ENCODE measurements at places on chromosomes 4 and X.

- no peak for DNase-seq
Measured at GRCh38 chrX:45843518-45843917, 642.8 kb upstream of the DIPK2B start.

- no peak for DNase-seq
Measured at GRCh38 chrX:108165383-108166111, 74.0 kb downstream of the ATG4A start.

DNA sequence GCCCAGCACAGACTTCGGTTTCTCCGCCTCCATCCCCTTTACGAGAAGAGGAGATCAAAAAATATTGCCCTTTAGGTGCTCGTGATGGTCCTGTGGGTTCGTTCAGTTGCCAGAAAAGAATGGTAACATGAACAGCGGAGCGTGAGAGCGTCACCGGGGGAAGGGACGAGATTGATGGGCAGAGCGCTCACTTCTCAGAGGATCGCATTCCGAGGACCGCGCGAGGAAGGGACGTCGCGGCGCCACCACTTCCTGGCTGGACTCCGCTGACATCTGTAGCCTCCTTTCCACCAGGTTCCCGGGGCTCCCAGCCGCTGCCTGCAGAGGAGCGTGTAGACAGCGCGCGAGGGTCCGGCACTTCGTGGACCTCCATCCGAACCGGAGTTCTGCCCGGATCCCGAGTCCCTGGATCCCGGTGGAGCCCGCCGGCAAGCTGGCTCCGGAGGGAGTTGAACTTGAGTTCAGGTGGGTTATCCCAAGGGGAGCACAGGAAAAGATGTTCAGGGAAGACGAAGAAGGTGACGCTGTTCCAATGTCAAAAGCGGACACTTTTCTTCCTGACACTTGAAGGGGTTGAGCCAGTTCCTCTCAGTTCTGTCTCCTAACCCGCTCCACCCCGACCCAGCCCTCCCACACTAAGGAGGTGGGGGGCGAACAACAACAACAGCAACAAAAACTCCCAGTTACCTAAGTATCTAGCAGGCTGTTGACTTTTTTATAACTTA is 484 bp downstream of the GALNTL6 start:
- peak; percentile 37 for DNase-seq

DNA sequence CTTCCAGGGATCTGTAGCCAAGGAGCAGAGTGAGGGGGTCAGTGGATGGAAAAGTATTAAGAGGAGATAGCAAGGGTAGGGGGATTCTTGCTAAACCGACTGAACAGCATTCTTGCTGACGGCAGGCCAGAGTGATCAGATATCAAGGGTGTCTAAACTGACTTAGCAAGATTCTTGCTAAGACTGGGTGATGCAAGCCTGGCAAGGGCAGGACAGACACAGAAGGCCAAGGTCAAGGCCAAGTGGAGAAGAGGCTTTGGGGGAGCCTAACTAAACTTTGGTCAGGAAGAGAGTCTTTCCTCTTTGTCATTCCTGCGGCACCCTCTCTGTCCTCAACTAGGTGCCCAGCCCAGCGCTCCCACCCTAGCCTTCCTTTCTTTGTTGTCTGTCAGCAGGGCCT is 799 bp downstream of the XPNPEP2 start:
- DNase-seq = no peak

DNA sequence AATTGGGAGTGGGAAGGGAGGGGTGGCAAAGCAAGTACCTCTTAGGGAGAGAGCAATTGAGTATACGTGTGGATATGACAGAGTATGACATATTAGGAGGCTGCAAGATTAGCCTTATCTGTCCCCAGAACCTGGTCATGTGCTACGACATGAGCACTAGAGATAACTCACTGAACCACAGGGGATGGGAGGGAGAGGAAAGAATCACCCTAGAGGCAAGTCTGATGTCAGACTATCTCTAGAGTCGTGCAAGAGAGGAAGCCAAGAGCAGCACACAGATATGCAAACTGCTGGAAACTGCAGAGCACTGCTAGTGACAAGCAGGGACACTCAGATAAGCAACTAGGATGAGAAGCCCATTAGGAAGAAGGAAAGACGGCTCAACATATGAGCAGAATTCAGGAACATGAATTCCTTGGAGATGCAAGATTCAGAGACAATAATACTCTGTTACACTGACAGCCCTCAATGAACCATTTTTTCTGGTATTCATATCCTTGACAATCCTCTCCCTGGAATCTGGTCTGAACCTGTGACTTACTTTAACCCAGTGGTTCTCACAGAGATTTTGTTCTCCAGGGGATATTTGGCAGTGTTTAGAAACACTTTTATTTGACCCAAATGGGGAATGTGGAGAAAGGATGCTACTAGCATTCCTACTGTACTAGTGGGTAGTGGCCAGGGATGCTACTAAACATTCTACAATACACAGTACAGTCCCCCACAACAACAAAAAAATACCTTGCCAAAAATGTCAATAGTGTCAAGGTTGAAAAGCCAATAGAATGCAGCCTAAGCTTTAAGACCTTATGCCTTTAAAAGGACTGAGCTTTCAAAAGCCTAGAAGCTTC is 84.0 kb upstream of the BMP2K start:
- DNase-seq = no peak

- DNase-seq = no peak
Measured at GRCh38 chr4:10077076-10077475, 39.5 kb downstream of the WDR1 start.

GRCh38 chr4:142191901-142192300 is 555.5 kb downstream of the IL15 start:
- no peak for DNase-seq

- DNase-seq = no peak
Measured at GRCh38 chrX:132488180-132488705, 595 bp downstream of the MBNL3 start.

DNA sequence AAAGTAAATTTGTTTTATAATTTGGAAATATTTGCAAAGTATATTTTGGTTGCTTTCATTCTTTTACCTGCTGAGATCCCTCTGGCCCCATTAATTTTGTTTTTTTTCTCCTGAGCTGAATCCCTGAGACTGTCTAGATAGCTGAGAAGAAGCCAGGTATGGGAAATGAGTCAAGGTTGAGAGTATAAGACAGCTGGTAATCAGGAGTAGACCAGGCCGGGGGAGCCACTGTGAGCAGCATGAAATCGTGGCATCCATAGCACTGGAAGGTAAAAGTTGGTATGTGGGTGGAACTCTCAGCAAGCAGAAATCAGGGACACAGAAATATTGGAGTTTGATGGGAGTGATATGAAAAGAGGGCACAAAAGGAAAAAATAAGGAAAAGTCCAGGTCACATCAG is 164.5 kb downstream of the FHIP1A start:
- DNase-seq = no peak

GRCh38 chr4:44662623-44663005 is 11.2 kb upstream of the YIPF7 start:
- DNase-seq = no peak

DNA sequence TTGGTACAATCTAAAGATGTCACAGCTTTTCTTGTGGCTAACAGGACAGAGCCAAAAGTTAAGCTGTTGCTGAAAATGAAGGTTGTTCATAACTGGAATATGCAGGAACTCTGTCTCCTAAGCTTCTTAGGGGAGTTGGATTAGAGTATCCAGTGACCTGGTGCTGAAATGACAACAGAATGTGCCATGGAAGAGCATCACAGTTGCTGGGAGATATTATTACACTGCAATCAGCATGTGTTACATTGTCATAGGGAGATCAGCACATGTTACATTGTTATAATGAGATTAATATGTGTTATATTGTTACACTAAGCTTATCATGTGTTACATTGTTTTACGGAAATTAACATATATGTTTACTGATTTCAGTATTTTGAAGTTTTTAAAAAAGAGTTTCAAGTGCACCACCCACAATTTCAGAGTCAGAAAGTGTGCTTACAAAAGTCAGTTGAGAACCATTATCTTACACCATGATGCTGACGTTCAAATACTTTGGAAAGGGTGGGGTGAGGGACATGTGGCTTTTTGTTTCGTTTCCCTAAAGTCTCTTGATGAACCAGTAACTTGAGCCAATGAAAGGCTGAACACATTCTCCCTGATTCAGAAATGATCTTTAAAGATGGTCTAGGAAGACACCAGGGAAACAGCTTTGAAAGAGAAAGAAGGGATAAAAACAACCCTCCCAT is 113.4 kb downstream of the DRD5 start:
- DNase-seq = no peak

GRCh38 chr4:139658586-139659382 is 6.8 kb upstream of the MGST2 start:
- no peak for DNase-seq

DNA sequence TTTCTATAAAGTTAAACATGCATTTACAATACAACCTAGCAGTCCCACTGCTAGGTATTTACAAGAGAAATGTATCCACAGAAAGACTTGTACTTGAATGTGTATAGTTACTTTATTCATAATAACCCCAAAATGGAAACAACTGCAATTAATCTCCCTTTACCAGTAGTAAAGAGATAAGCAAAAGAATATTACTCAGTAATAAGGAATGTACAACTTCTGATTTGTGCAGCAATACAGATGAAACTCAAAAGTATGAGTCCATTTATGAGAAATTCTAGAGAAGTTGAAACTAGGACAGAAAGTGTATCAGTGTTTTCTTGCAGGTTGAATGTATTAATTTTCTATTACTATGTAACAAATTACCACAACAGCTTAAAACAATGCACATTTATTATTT is 15.2 kb downstream of the USP53 start:
- DNase-seq = no peak

GRCh38 chr4:85113706-85114105 is 147.2 kb upstream of the WDFY3 start:
- no peak for DNase-seq

DNA sequence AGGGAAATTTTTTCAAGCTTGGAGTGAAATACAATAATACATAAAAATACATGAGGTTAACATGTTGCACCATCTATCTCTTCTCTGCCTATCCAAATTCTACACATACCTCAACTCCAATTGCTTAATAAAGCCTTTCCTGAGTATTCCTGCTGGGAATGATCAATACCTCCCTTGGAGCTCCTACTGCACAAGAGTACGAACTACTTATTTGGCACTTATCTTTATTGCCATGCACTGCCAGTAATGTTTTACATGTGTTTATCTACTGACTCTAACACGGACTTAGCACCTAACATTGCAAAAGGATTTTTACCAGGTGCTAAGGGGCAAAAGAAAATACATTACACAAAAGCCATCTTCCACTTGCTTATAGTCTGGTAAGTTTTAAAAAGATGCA is 80.2 kb downstream of the ADGRA3 start:
- DNase-seq = no peak

DNA sequence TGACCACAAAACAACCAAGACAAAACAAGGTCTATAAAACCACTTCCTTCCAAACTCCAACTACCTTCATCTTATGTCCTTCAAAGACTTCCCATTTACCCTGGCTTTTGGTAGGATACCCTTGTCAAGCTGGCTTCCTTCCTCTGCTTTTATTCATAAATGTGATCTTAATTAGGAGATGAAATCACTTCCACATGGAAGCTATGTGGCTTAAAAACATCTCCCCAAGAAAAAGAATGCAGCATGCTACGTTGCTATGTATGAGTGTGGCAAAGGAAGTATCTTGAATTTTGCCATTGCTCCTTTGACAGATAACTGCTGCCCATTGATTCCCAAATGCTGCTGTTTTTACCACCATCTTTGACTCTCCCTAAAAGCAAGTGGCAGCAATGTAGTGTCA is 46.4 kb upstream of the VEGFD start:
- no peak for DNase-seq

DNA sequence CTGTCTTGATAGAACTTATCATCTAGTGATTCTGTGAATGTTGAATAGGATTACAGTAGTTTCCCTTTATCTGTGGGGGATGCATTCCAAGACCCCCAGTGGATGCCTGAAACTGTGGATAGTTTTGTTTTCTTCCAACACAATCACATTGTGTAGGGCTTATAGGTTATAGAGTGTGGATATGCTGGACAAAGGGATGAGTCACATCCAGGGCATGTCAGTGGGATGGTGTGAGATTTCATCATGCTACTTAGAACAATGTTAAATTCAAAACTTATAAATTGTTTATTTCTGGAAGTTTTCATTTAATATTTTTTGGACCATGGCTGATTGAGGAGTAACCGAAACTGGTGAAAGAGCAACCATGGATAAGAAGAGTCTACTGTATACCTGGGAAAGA is 432.3 kb upstream of the ATOH1 start:
- no peak for DNase-seq

GRCh38 chrX:140362861-140363260 is 142.0 kb downstream of the SOX3 start:
- DNase-seq = no peak

GRCh38 chr4:94911106-94911505 is 153.4 kb downstream of the BMPR1B start:
- no peak for DNase-seq
